ENCODE measurements at places on chromosomes 6 and 20.

GRCh38 chr6:68633281-68633971 is 1.7 kb upstream of the ADGRB3 start:
- no peak for DNase-seq

DNA sequence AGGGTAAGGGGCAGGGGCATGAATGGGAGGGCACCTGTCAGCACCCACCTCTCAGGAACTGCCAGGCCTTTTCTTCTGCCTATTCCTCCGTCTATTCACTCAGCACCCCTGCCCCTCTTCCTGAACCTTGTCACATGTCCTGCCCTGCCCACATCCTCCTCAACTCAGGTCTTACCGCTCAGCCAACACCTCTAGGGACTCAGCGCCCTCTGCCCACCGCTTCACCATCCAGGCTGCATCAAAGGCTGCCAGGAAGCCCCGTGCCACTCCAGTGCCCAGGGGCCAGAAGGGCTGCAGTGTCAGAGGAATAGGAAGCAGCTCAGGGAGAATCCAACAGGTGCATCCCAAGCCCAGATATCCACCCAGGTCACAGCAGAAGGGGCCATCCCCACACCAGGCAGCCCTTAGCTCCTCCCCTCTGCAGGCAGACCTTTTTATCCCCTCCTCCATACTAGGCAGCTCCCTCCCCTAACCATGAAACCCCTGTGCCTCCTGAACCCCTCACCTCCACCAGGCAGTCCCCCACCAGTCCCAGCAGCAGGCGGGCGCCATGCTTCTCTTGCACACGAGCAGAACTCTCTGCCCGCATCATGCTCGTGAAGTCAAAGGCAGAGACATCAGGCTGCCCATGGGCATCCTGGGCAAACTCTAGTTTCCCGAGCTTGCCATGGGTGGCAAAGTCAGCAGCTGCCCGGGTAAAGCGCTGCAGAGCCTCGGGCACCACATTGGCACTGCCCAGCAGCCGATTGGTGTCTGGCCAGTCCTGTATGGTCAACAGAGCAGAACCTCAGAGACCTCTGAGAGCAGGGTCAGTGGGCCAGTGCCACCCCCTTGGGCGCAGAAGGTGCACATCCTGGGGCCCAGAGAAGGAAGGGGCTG is 5.5 kb downstream of the MICAL1 start:
- DNase-seq, result no peak

- DNase-seq, result no peak
Measured at GRCh38 chr6:145685932-145686331, 49.4 kb downstream of the EPM2A start.

DNA sequence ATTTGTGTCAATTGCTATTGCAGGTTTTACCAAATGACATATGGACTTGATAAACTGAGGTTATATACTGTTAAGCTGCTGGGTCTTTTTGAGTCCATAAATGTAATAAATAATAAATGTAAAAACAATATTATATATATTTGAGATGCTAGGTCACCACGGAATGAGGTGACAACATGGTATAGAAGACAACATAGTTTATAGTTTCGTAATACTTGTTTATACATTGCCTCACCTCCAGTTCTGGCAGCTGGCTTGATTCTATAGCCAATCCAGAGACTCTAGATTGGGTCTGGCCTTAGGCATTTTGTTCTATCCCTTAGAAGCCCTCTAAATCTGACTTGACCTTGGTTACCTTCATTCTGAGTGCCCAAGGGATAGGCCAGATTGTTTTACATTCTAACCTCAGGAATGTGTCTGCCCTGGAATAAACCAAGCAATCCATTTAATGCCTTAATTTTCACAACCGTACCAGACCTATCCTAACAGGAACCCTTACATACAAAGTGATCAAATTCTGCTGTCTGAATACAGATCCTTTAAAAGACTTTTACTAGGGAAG is 61.5 kb upstream of the STXBP5 start:
- DNase-seq, result no peak

All from NCI-H2081 treated with DMSO at 0.1 percent for 48 hours (cell line).